ENCODE measurements at places on chromosomes 5 and 9.

DNA sequence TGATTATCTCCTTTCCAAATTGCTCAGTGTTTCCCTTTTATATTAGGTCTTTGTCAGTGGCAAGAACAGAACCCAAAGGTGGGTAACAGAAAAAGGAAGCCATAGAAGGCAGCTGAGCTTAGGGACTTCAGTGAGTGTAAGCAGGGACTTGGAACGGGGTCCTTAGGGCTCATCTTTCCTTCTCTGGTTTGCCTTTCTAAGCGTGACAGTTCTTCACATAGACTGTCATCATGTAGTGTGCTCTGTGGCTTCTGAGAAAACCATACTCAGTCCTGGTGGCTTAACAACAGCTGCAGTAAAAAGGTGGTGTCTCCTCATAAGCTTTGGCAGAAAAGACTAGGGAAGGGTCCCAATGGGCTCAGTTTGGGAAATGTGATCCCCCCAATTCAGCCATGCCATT lies 108.8 kb downstream of the SLC12A2 start:
- no peak for DNase-seq

- DNase-seq = no peak
Measured at GRCh38 chr9:91658513-91659105, 235.0 kb upstream of the NFIL3 start.

GRCh38 chr5:139863361-139863760 lies 67.8 kb downstream of the PSD2 start:
- no peak for DNase-seq

- DNase-seq = no peak
Measured at GRCh38 chr5:114953565-114953964, 216.1 kb downstream of the TRIM36 start.

GRCh38 chr5:109388407-109388806 lies 21.4 kb downstream of the PJA2 start:
- no peak for DNase-seq

DNA sequence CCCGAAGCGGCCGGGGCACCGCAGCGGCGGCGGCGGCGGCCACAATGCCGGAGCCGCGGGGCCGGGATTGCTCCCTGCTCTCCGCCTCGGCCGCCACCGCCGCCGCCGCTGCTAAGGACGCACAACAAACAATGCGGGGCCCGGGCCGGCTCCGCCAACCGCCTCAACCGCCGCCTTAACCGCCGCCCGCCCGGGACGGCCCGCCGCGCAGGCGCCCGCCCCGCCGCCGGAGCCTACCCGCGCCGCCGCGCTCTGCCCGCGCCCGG lies 254 bp downstream of the STRBP start:
- no peak for DNase-seq

DNA sequence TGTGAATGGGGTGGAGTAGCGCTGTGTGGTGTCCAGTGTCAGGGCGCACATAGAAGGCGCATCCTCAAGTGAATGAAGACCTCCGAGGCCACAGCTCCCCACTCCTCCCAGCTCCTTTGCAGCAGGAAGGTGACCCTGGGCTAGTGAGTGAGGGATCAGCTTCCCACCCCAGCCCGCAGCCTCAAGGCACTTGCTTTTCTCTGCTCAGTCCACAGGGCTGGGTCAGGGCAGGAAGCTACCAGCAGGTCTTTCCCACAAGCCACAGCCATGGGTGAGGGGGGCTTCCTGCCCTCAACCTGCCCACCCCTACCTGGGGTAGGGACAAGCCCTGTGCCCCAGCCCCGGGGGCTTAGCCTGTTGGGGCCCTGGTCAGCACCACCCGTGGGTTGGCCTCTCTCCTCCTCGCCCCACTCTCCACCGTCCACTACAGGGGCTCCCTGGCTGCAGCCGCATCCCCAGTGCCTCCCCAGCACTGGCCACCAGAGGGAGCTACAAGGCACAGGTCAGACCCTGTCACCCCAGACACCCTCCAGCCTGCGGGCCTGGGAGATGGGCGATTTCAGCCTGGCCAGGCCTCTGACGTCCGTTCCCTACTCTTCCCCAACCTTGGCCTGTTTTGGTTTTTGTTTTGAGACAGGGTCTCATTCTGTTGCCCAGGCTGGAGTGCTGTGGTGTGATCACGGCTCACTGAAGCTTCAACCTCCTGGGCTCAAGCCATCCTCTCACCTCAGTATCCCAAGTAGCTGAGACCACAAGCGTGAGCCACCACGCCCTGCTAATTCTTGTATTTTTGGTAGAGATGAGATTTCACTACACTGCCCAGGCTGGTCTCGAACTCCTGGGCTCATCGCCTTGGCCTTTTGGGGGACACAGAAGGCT lies 1.3 kb upstream of the ABCA2 start:
- DNase-seq = peak; percentile 65

- DNase-seq = no peak
Measured at GRCh38 chr9:14310311-14310710, 3.6 kb downstream of the NFIB start.

- no peak for DNase-seq
Measured at GRCh38 chr9:133604214-133604613, 5.0 kb downstream of the FAM163B start.

GRCh38 chr5:137316346-137316736 lies 182.8 kb downstream of the SPOCK1 start:
- no peak for DNase-seq

DNA sequence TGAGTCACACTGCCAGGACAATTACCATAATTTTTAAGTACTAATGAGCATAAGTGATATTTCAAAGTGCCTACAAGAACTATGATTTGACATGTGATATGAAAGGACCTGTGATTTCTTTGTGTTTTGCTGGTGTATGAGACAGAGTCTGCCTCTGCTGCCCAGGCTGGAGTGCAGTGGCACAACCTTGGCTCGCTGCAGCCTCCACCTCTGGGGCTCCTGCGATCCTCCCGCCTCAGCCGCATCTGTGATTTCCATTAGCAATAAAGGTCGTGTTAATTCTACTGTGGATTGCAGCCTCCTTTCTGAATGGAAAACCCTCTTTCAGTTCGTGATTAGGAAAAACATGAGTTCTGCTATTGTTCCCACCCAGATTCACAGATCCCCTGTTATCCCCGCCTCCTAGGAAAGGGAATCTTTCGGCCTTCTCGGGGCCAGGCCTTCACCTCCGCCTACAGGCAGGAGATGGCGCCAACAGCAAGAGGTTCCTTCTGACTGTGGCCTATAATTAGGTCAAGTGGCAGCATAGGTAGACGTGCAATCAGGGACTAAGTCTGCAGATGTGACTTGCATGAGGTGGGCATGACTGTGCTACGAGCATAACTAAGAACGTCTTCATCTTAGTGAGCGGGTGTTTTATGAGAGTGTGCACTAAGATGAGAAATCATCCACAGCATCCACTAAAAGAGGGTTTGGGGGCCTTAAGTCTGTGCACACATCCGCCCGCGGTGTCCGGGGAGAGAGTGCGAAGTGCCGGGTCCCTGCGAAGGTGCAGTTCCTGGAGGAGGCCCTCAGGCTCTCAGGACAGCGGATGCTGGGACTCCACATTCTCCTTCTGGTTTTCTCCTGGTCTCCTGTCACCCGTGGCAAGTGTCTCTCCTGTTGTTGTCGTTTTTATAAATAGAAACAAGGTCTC lies 23.1 kb downstream of the TRIM7 start:
- peak; percentile 34 for DNase-seq

GRCh38 chr5:95621839-95622629 lies 2.1 kb downstream of the GPR150 start:
- no peak for DNase-seq

- DNase-seq = no peak
Measured at GRCh38 chr9:25453875-25454274, 224.4 kb downstream of the TUSC1 start.

- no peak for DNase-seq
Measured at GRCh38 chr9:123093141-123093540, 59.7 kb downstream of the GPR21 start.

GRCh38 chr9:130255631-130256134 lies 9.9 kb upstream of the HMCN2 start:
- DNase-seq = no peak

DNA sequence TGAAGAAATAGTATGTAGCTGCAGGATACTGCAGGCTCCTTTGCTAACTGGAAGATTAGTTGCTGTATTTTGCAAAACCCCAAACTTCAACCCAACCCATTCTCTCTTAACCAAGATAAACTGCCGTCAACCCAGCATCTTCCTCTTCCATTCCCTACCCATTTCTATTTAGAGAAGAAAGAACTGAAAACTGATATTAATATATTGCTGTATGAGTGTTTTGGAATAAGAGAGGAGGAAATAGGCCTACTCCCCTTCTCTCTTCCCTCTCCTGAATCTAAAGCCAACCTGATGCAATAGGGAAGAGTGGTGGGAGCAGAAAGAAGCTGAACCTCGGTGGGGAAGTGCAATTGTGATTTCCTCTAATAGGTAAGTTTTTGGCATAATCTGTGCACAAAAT lies 83.7 kb downstream of the TMEM215 start:
- DNase-seq = no peak

GRCh38 chr9:109063760-109064159 lies 50.5 kb upstream of the CTNNAL1 start:
- no peak for DNase-seq

DNA sequence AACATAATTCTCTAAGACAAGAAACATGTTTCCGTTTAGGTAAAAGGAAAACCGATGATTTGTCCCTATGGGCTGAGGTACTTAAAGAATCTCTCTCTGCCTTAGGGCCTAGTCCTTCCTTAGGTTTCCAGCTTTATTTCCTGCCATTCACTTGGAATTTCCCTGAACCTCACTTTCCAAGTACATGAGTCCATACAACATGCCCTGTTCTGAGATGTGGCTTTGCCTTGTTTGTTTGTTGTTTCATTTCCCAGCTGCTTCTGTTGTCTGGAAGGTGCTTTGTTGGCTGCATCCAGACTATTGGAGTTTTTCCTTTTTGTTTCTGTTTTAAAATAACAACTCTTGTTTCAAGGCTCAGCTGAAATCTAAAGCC lies 95.2 kb downstream of the ALDH1A1 start:
- no peak for DNase-seq

DNA sequence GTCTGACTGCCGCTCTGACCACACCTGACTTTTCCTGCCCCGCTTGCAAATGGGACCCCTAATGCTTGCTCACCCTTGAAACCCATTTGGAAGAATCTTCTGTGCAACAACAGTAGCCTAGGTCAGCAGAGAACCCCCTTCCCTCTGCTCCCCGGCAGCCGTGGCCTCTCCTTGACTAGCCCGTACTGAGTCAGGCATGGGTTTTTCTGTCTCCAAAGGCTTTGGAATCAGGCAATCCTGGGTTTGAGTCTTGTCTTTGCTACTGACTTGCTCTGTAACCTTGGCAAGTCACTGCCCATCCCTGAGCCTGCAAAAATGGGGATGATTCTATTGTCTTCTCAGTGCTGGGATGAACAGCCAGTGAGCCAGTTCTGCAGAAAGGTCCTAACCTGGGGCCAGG lies 135.4 kb downstream of the RGS3 start:
- no peak for DNase-seq

DNA sequence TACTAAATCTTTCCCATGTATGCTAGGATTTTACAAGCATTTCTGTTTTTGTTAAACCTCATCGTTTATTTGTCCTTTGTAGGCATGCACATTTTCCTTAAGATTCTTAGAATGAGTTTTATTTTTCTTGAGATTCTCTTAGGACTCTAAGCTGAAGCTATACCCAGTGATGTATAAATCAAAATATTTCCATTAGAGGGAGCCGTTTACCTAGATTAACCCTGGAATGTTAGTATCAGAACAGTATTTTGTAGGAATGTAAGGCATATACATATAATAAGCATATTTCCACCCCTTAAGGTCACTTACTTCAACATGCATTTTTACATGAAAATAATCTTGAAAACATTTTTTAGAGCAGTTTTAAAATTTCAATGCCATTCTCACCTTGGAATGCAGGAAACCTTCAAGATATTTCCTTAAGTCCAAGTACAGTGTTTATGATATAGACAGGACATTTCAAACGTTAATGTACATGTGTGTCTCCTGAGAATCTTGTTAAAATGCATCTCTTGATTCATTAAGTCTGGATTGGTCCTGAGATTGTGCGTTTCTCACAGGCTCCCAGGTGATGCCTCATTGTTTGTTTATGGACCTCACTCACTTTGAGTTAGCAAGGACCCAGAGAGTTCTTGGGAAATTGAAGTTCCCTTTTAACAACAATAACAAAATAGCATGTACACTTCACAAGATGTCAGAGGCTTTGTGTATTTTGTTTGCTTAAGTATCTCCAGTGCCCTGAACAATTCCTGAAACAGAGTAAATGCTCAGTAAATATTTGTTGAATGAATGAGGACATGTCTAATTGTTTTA lies 34.9 kb upstream of the FCHO2 start:
- DNase-seq = no peak

DNA sequence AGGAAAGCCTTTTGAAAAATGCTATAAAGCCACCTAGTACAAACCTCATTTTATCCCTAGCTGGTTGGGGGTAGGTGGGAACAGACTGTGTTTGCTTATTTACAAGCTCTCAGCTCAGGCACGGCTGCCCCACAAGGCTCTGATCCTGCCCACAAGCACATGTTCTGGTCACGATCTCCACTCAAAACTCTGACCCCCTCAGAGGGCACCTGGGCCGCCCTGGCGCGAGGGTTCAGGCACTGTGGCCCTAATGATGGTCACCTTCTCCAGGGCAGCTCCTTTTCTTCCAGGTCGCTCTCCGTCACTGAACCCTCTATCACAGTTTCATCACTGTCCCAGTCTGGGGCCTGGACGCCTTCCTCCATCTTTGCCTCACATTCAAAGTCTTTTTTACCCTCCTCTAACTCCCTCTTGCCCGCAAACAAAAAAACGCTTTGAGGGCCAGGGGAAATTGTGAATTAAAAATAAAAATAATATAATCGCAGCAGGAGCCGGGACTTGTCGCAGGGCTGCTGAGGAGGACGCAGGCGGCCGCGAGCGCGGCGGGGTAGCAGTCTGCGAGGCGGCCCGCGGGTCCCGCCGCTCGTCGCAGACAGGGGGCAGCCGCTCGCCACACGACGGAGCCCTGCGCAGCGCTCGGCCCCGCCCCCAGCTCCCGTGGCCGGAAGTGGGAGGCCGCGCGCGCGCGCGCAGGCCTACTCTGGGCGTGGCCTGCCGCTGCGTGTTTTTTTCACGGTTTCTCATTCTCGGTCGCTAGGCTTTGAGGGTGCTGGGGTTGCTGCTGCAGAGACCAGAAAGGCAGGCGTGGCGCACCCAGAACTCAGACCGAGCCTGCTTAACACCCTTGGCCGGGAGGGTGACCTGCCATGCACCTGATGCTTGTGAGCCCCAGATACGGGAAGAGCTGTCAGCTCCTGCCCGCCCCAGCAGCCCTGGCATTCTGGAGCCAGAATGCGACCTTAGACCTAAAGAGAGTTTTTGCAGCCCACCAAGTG lies at the start of gene ANKRD31:
TSS of gene ANKRD31 (minus strand) at position 557 of the 995 bp plus-strand sequence. CDS start at position 365, 192 bp downstream.
- peak; percentile 87 for DNase-seq
